CD4-positive, alpha-beta T cell treated with Interleukin-2 at 100 ng/mL for 4 hours (primary cell): ENCODE measurements at places on chromosomes 5 and 9.

DNA sequence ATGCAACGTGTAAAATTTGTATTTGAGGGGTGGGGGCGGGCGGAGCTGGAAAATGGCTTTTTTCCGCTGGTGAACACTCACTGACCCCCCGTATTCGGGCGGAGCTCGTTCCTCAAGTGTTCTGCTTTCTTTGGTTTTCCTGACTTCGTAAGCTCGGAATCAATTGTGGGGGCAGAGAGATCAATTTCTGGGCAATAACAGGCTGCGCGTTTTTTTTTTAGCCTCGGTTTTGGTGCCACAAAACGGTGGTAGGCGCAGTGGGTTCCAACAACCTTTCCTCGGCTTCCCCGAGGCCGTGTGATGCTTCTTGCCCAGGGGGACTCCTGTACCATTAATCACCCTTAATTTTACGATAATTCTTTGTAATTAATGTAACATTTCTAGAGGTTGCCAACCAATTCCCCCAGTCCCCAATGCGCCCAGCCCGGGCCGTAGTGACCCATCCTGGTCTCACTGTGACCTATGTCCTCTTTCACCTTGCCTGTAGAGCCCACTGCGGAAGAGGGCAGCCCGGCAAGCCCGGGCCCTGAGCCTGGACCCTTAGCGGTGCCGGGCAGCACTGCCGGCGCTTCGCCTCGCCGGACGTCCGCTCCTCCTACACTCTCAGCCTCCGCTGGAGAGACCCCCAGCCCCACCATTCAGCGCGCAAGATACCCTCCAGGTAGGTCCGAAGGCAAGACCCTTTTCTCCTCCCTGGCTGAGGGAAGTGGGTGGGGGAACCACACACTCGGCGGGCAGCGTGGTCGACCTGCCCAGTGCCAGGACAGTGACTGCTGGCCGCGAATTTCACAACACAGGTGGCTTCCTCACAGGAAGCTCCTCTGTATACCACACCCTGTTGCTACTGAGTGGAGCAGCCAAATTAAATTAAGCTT, 3.7 kb downstream of the NR4A3 start:
- no peak for DNase-seq

GRCh38 chr5:15026011-15026893, 154.7 kb upstream of the ANKH start:
- no peak for DNase-seq

- no peak for DNase-seq
Measured at GRCh38 chr5:142779163-142779840, 9.1 kb downstream of the ARHGAP26 start.

DNA sequence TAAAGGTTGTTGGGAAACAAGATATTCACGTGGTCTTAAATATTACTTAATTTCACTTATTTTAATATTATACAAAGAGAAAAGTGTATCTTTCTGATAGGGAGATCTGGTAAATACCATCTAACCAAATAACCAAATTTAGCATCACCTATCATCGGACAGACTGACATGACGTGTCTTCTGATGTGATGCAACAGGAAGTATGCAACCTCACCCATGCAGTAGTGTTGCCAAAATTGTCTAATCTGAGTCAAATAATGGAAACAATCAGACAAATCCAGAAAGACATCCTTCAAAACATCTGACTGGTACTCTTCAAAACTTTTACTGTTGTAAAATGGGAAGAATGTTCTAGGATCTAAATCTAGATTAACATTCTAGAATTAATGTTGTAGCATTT, 148.0 kb downstream of the FGF1 start:
- DNase-seq = peak; percentile 2

GRCh38 chr5:137223324-137224295, 275.5 kb downstream of the SPOCK1 start:
- no peak for DNase-seq

DNA sequence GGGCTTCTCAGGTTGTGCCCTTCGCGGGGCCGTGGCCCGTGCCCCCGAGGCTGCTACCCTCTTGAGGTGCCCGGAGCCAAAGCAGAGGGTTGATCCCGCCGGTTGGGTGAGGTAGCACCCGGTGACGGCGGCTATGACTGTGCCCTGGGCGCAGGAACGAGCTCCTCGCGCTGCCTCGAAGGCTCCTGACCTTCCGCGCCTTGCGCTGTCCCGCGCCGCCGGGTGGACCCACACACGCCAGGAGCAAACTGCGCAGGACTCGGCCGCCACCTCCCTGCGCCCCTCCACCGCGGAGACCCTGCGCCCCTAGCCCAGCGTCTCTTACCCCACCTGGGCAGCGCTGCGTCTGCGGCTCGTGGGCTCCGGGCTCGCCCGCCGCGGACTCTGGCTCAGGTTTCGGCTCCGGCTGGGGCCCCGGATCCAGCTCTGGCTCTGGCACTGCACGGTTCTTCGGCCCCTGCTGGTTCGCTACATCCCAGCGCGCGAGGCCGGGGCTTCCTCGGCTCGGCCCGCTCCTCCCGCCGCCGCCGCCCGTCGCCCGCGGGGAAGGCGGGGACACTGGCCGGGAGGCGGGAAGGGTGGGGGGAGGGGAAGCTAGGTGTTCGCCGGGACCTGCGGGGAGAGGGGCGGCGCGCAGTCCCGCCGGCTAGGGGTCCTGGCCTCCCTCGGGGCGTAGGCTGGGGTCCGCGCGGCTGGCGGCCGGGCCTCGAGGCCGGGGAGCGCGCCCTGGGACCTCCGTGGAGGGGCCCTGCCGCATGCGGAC, 5.4 kb upstream of the PITX1 start:
- no peak for DNase-seq

GRCh38 chr9:81687521-81688261, 1.7 kb downstream of the TLE1 start:
- no peak for DNase-seq

- DNase-seq = no peak
Measured at GRCh38 chr9:89822996-89823395, 218.2 kb downstream of the GADD45G start.

GRCh38 chr5:82991059-82991458, 86.1 kb downstream of the TMEM167A start:
- no peak for DNase-seq
